Stimulated activated CD4-positive, alpha-beta T cell treated with anti-CD3 and anti-CD28 coated beads, Interleukin-12 subunit alpha, Interleukin-12 subunit beta, amount 100 ng/mL, for 24 hours (primary cell): ENCODE measurements at places on chromosomes 3 and 15.

- DNase-seq, result no peak
These were observed 210.4 kb downstream of the TP63 start for GRCh38 chr3:189841473-189842205.

GRCh38 chr3:190073264-190074008 is 47.3 kb downstream of the P3H2 start:
- no peak for DNase-seq

- no peak for DNase-seq
These were observed 5.2 kb downstream of the TBC1D2B start for GRCh38 chr15:78072080-78072892.

- DNase-seq, result no peak
These were observed 12.7 kb upstream of the XIRP1 start for GRCh38 chr3:39205131-39205530.

DNA sequence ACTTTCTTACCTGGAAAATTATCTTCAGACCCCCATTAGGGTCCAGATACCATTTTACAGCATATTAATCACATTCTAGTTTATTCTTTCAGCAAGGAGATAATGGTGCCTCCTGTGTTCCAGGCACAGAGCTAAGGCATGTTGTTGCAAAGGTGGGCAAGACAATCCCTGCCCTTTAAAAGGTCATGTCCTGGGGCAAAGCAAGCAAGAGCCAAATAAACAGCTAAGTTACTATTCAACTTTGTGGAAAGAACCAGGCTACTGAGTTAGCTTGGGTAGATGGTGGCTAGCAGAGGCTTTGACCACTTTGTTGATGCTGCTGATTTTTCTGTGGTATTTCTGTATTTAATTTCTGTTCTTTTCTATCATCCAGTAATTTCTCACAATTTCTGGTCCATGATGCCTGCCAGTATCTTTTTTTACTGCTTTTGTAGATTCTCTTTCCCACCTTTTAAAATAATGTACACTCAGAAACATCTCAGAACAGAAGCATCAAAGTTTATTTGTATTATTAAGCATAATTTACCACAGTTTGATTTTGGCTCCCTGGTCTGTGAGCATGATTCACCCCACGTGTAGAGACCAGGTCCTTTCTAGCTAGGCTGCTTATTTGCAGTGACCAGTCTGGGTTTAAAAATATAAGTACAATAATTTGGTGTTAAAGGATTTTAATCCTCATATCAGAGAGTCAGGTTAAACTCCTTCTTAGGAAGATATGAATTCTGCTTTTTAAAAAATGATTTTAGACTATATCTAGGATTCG is 71.5 kb downstream of the LRRC28 start:
- DNase-seq, result no peak

DNA sequence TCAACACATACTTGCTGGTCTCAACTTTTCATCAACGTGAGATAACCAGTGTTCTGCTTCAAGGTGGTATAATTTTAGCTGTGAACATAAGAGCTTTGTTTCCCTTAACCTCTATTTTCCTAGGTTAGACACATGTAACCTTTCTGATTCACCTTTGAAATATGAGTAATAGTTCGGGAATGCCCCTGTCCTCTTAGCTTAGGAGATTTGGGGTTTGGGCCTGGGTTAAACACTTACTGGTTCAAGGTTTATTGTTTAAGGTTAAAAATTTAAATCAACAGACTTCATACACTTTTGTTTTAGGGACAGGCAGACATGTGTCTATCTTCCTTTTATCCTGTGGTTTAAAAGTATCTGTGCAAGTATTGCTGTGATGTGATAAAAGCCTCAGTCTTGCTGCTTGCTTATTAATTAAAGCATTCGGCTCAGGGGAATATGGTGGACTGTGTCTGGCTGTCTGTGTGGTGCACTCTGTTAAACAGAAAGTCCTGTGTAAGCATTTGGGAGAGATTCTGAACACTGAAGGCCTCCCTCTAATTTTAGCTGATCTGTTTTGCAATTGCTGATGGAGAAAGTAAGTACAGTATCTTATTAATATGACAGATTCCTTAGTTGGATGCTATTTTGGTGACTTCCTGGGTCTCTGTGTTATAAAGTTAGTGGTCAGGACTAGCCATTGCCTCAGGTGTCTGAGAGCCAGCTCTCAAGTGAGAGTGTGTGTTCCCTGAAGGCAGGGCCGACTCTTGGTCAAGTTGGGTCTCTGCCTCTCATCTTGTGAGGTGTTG is 81.8 kb downstream of the USP13 start:
- no peak for DNase-seq

DNA sequence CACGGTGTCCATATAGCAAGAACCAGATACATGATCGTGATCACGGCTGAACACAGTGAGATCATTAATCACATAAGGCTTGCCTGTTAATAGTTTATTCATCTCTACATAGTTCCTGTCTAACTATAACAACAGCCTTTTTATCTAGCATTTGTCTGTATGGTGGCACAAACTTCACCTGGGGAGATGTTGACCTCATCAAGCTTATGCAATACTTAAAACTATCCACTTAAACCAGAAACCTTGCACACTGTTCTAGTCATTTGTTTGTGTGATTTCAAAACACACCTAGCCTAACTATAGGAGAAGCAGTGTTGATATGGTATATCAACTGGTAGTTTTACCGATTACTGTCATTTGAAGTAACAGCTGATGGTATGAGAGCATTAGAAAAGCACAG is 124.8 kb downstream of the VPS13C start:
- DNase-seq, result no peak

DNA sequence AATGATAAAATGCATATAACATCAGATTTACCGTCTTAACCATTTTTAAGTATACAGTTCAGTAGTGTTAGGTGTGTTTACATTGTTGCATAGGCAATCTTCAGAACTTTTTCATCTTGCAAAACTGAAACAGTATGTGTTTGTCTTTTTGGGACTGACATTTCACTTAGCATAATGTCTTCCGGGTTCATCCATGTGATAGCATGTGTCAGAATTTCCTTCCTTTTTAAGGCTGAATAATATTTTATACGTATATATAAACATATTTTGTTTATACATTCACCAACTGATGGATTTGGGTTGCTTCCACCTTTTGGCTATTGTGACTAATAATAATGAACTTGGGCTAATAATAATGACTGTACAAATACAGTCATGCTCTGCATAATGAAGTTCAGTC is 3.0 kb downstream of the PARP15 start:
- no peak for DNase-seq

- DNase-seq, result no peak
These were observed 7.5 kb upstream of the NR1I2 start for GRCh38 chr3:119774444-119774843.
